ENCODE measurements at places on chromosomes 11 and 22. TPM values are rescaled to one million over a fixed set of nuclear protein-coding genes. Genes with fewer than 3 reads are reported as not detected.
A peak's percentile ranks its signal among the peaks of the same experiment; 100 is the strongest.

DNA sequence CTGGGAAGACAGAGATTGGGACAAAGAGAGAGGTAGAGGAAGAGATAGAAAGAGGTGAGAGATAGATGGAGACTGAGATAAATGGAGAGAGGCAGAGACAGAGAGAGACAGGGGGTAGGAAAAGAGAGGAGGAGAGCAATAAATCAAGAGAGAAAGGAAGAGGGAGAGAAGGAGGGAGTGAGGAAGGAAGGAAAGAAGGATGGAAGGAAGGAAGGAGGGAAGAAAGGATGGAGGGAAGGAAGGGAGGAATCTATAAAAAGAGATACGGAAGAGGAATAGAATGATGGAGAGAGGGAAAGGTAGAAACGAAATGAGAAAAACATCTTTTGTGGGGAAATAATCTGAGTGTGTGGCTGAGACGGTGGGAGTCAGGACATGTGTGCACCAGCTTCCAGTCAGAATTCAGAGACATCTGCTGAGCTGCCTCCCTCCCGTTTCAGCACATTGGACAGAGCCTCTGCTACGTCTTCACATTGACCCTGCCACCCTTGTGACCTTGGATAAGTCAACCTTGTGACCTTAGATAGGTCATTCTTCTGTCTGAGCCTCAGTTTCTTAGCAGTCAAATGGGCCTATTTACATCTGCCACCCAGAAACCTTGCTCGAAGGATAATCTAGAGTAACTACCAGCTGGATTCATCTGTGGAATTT is 417.8 kb downstream of the MIAT start:
- no peak for DNase-seq

DNA sequence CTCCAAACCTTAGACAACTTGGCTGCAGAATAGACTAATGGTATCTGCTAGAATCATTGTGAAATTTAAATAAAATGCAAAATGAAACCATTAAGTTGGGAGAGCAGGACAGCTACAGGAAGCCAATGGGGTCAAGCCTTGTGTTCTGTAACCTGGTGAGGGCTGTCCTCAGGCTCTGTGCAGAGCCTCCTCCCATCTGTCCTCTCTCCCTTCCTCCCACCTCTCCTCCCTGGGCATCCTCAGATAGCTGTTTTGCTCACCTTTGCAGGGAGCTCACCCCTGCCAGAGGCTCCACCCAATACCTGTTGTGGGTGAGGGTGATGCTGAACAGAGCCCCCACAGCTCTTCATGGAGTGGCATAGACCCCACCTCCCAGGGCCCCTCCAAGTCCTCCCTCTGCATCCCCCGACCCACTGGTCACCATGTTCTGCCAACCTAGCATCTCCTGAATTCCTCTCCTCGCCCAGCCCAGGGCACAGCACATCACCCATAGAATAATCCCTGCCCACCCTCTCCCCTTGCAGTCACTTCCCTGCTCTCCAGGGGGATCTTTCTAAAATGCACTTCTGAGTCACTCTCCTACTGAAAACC is 100.3 kb downstream of the PDE2A start:
- no peak for DNase-seq

DEPDC5 gene
- total RNA-seq = 17.7 TPM

GRCh38 chr22:26336773-26337172 is 92.3 kb upstream of the ASPHD2 start:
- DNase-seq = no peak

- DNase-seq = no peak
Measured at GRCh38 chr22:49627217-49628181, 200.2 kb downstream of the BRD1 start.

EP300 gene
- 85.5 TPM for total RNA-seq

MUC2 gene
- not detected for total RNA-seq

LRRC55 gene
- total RNA-seq = not detected

DNA sequence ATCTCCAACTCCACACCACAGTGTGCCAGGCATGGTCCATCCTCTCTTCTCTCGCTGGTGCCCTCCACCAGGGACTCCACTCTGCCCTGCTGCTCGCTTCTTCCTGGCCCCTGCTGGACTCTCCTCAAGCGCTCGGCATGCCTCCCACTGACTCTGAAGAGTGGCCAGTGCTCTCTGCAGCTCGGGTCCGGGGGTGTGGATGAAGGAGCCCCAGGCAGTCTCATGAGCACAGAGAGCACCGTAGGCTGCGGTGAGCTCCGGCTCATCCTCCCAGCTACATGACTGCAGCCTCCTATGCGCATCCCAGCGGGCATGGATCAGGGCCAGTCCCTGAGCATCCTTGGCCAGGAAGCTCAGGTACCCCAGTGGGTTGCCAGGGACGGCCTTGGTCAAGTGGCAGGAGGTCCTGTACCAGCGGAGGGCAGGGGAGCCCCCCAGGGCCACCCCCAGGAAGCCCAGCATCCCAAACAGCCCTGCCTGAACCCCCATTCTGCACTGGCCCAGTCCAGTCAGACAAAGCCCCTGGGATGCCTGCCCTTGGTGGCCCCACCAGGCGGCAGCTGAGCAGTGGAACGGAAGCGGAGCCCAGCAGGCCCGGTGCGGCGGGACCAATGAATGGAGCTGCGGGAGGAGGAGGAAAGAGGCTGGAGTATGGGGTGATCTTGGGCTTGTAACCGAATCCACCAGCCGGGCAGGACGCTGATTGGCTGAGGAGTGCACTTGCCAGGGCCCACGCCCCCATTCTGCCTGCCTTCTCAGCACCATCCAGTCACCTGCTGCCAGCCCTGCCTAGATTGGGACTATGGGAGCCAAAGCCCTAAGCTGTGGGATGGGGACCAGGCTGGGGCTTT is at the start of gene PLA2G3:
PLA2G3 (minus strand) TSS at position 643 of the 851 bp plus-strand sequence; CDS start at position 489, 154 bp downstream.
- DNase-seq = peak; percentile 33

NXPE4 gene
- not detected for total RNA-seq

DNA sequence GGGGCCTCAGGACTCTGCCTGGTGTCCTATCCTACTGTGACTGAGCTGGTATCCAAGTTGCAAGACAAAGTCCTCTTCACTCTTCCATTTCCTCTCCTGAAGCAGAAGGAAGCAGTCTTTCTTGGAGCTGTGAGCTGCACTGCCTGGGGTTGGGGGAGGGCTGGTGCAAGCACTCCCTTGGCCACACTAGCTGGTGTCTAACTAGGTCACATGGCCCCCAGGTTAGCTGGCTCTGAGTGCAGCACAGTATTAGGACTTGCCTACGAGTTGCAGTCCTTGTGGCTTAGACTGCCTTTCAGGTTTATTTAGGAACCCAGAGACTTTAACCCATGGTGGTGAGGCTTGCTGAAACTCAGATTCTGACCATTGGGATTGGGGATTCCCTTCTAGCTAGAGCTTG is 138.9 kb downstream of the NELL1 start:
- DNase-seq = no peak

NNMT gene
- 2,246 TPM for total RNA-seq

SSTR3 gene
- not detected for total RNA-seq

GRCh38 chr11:114368918-114369680 is 31.2 kb downstream of the C11orf71 start:
- DNase-seq = no peak

GRCh38 chr22:19110064-19110458 is 12.2 kb downstream of the DGCR2 start:
- DNase-seq = no peak

DNA sequence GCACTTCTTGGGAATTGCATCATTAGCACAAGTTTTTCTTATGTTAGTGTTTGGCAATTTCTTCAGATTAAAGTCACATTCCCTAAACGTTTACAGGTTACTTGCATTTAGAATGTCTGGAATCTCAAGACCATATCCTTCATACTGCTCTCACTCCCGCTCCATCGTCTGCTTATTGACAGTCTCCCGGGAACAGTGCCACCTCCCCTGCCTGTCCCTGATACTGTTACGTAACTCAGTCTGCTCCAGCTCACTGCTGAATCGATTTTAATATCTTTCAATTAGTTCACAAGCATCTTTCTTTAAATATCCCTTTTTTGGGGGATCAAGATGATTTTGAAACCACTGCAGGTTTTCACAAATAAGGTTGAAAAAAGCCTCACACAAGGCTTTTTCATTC is 48.2 kb downstream of the GLYATL2 start:
- DNase-seq = no peak

DNA sequence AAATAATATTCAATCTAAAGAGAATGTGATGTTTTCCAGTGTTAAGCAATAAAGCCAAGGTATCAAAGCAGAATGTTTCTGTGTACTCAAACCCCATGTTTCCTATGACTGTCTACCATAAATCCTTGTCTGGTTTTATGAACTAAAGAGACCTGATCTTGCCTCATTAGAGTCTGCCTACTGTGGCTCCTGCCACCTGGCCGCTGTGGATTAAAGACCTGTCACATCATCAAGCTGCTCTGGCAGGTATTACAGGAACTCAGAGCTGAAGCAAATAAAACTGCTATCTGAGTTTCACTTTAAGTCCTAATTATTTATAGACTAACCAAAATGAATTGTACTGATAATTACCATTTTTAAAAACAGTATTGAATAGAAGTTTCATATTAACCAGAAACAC is 207.8 kb upstream of the CCDC90B start:
- no peak for DNase-seq

GRCh38 chr11:17613983-17614382 is 66.9 kb downstream of the OTOG start:
- no peak for DNase-seq

TUBA8 gene
- not detected for total RNA-seq

GRCh38 chr22:22318723-22319465 is 74.3 kb downstream of the VPREB1 start:
- DNase-seq = no peak

- peak; percentile 19 for DNase-seq
Measured at GRCh38 chr11:74871037-74871436, 77.9 kb downstream of the XRRA1 start.

All from fibroblast of the aortic adventitia (primary cell).